ENCODE measurements at places on chromosomes 7 and 10.
A peak's percentile ranks its signal among the peaks of the same experiment; 100 is the strongest.

GRCh38 chr10:61397175-61397986 lies 55.8 kb downstream of the TMEM26 start:
- no peak for DNase-seq

GRCh38 chr7:114508086-114508485 lies 93.5 kb downstream of the FOXP2 start:
- DNase-seq: no peak

- no peak for DNase-seq
Measured at GRCh38 chr7:2687881-2688318, at the start of gene AMZ1. AMZ1 (plus strand) TSS chr7:2688202; CDS start chr7:2700452, 12,250 bp downstream.

DNA sequence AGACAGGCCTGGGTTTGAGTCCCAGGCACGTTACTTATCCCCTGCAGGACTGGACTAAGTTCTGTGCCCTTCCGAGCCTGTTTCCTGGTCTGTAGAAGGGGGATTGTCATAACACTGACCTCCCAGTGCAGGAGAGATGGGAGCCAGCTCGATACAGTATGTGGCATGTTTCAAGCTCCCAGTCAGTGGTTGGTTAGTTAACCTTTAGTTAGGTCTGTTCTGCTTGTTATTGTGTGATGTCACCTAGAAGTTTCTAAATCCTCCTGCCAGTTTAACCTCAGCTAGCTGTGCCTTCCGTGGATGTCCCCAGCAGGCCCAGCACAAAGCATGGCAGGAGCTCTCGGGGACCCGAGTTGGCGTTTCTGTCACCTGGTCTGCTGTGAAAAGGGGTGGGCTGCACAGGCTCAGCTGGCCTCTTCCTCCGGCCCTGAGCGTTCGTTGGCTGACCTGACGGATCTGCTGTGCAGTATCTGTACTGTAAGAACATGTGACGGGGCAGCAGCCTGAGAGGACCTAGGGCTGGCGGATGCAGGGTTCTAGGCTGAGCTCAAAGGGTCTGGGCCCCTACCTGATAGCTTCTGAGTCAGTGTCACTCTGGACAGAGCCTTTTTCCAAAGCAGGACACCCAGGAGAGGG lies 53.0 kb downstream of the SPOCK2 start:
- no peak for DNase-seq

- DNase-seq: no peak
Measured at GRCh38 chr10:109668154-109668665, 255.1 kb downstream of the XPNPEP1 start.

DNA sequence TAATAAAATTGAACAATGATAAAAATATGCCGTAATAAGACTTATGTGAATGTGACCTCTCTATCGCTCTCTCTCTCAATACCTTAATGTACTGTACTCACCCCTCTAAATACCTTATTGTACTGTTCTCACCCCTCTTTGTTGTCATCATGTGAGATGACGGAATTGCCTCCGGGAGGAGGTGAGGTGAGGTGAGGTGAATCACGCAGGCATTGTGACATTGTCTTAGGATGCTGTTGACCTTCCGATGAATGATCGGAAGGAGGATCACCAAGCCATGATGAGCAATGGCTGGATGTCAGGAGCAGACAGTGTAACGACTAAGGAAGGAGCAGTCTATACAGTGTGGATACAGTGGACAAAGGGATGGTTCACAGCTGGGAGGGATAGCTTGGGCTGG lies 87.4 kb upstream of the FAM20C start:
- no peak for DNase-seq

GRCh38 chr7:46568420-46569132 lies 647.5 kb upstream of the IGFBP3 start:
- no peak for DNase-seq

GRCh38 chr10:28179006-28179742 lies 123.7 kb downstream of the MPP7 start:
- DNase-seq: peak; percentile 44

GRCh38 chr10:88185830-88186229 lies 322.4 kb downstream of the PTEN start:
- DNase-seq: no peak

DNA sequence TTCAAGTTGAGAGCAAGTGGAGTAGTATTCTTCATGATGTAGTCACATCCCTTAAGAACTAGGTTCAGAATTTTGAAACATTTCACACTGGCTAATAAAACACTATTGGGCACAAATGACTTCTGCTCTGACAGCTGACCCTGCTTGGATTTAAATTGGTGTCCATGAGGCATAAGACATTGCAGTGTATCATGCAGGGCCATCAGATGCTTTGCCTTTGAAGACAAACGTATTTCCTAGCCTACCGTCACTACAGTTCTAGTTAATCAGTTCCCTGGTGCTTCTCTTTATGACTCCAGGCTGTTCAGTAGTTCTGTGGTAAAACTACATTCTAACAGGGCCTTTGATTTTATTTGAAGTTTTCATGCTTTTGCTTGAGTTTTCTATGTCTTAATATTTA lies 168.5 kb upstream of the ZNF804B start:
- DNase-seq: no peak

- no peak for DNase-seq
Measured at GRCh38 chr7:155774947-155775346, 37.3 kb downstream of the SHH start.

GRCh38 chr10:54282012-54282411 lies 519.0 kb downstream of the PCDH15 start:
- DNase-seq: no peak

DNA sequence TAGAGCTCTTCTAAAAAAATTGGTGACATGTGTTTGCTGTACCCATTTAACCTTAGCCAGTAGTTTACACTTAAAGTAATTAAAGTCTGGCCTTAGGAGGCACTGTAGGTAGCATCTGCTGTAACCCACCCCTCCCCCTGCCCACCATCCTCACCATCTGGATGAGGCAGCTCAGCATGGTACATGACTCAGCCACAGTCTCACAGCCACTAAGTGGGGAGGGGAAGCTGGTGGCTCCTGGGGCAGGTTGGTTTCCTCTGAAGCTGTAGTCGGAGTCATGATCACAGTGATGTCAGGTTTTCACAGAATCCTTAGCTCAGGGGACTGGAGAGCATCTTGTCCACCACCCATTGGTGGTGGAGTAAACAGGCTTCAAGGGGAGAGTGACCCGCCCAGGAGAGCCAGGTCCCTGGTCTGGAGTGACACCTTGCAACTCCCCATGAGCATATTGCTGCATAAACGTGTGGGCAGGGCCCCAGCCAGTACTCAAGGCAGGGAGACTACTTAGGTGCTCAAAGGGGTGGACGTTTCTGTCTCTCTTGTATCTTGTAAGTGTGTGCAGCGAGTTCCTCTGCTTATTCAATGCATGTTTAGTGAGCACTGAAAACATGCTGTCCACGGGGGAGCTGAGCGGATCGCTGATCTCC lies 125.9 kb downstream of the GRK5 start:
- DNase-seq: no peak

- DNase-seq: no peak
Measured at GRCh38 chr7:131499801-131500200, 56.6 kb downstream of the PODXL start.

DNA sequence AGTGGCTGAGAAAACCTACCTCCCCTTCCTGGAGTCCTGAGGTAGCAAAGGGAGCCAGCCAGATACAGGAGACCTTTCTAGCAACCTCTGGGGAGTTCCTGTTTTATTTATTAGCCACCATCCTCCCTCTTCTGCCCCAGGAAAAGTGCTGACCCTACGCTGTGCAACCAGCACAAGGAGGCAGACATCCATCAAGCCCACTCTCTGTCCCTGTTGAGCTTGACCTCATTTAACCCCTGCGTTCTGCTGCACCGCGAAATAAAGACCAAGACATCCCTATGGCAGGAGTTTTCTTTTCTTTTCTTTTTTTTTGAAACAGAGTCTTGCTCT lies 25.3 kb upstream of the ANKRD2 start:
- DNase-seq: no peak

DNA sequence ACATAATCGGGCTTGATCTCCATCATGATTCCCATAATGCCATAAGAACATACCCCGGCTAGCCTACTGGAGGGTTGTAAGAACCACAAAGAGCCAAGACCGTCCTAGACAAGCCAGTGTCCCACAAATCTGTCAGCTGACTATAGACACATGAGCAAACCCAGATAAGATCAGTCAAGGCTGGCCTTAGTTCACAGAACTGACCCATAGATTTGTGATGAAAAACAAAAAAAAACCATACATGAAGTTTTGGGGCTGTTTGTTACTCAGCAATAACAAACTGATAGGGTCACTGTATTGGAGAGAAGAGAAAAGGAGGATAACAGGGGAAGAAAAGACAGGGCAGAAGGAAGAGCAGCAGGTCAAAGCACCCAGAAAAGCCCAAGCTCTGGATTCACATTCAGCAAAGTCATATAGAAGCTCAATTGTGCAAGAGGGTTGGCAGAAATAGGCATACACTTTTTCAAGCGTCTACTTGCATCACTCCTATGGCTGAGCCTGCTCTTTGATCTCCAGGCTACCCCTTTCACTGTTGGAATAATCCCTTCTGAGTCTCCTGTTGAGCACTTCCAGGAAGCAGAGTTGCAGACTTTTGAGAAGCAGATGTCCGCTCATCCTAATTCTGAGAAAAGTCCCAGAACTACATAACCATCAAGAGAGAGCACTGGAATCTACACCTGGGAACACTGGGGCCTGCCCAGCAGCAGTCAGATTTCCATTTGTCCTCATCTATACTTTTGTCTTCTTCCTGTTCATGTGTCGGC lies 122.0 kb upstream of the HABP2 start:
- no peak for DNase-seq

GRCh38 chr7:149237502-149237901 lies 1.9 kb upstream of the ZNF212 start:
- no peak for DNase-seq

- DNase-seq: no peak
Measured at GRCh38 chr7:98107313-98107721, 655 bp downstream of the LMTK2 start.

DNA sequence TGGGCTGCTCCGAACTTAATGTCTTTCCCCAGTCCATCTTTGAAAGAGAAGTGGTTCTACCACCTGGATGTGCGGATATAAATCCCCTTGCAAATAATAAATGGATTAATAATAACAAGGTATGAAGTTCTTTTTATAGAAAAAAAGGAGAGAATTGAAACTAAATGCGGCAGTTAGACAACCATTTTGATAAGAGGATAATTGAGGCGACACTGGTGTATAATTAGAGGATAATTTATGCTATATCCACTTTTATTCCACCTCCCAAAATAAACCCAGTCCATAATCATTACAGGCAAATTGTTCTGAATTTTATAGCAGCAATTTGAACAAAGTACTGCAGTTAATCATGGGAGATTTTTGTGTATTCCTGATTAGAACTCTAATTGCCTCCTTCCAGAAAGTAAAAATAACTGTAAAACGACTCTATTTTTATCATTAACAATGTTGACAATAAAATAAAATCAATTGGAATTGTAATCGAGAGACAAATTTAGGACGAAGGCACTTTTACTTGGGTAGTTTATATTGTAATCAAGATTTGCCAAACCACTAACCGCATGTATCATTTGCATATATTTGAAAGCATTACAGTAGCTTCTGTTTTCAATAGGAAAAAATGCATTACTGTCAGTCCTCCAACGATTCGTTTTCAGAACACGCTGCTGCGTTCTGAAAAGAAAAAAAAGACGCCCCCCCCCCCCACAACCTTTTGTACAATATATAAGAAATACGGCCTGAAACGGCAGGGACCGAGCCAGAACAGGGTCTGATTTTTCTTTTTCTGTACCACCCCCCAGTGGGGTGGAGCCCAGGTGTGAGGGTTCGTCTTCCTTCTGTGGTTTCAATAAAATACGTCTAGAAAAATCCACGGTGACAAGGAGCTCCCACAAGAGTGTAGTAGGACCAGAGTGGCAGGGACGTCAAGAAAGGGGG lies 838 bp upstream of the DLX6 start:
- no peak for DNase-seq

GRCh38 chr7:16063221-16063620 lies 358.1 kb downstream of the CRPPA start:
- no peak for DNase-seq

DNA sequence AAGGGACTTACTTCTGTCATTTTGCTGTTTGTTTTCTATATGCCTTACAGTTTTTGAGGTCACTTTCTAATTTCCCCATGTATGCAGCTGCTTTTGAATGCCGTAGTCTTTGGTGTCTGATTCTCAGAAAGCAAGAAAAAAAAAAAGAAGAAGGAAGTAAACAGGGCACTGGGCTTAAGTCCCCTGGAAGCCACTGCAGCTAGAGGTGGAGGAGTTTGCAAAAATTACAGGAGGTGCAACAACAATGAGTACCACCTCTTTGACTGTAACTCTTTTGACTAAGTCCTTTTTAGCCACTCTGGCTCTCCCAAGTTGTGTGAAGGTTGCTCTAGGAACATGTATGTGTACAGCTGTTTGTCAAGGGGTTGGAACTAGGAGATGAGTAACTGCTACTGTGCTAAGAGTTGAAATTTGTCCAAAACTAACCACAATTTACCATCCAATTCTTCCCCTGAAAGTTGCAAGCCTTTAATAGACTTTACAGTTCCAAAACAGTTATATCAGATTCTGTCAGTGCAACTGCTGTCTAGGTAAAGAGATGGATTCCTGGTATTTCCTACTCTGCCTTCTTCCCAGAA lies 588.0 kb upstream of the LRRN3 start:
- no peak for DNase-seq

DNA sequence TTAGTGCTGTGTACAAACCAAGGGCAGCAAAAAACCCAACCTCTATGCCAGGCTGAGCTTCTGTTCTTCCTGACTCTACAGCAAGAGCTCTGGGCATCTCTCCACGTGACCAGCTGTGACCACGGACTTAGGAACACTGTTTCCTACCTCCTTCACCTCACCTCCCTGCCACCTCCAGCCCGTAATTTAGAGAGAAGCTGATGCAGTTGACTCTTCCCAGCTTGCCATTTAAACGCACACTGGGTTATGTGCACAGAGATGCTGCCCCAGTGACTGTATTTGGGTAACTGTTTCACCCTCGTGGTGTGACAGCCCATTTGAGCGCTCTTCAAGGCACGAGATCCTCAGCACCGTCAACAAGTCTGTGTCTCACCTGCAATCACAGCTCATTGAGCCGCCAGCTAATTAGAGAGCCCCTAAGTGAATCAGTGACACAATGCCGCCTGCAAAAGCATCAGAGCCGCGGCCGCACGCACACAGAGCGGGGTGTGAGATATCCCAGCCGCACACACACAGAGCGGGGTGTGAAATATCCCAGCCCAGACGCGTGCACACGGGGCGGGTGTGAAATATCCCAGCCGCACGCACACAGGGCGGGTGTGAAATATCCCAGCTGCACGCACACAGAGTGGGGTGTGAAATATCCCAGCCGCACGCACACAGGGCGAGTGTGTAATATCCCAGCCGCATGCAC lies 319.7 kb downstream of the PTPRN2 start:
- no peak for DNase-seq

GRCh38 chr10:27743877-27744801 lies 1.5 kb downstream of the MKX start:
- DNase-seq: no peak
